ENCODE measurements at places on chromosomes 7 and 10. TPM values are rescaled to one million over a fixed set of nuclear protein-coding genes. Genes with fewer than 3 reads are reported as not detected.

Gene LHPP
- total RNA-seq = 4.4 TPM

Gene SLC16A12
- total RNA-seq = not detected

Gene OIT3
- total RNA-seq = not detected

Gene CCNJ
- total RNA-seq = 14.2 TPM

Gene PGAM2
- total RNA-seq = not detected

Gene HOXA7
- total RNA-seq = not detected

Gene ITIH5
- not detected for total RNA-seq

DNA sequence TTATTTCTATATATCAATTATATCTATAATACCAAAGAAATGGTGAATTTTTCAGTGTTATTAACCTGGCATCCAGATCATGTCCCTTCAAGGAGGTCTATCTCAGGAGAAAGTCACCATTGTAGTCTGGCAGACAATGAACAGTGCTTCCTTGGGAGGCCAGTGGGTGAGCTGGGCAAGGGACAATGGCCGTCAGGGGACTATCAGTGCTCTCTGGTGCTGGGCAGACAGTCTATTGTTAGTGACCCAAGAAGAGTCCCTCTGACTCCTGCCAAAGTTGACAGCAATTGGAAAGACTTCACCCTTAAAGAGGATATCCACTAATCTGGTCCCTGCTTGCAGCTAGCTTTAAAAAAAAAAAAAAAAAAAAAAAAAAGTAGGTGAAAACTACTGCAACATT lies 7.1 kb downstream of the JAZF1 start:
- DNase-seq = no peak

DNA sequence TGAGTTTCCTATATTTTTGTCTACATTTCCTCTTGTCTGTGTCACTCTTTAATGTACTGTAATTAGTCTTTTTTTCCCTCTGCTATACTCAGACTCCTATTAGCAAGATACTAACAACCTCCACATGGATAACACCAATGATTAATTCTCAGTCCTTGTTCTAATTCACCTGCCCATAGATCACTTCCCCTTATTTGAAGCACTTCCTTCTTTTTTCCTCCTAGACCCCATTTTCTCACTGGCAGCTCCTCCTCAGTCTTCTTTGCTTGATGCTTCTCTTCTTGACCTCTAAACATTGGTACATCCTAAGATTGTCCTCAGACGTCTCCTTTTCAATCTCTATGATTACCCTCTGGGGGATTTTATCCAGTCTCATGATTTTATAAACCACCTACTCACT lies 98.2 kb upstream of the IMMP2L start:
- DNase-seq = no peak

DNA sequence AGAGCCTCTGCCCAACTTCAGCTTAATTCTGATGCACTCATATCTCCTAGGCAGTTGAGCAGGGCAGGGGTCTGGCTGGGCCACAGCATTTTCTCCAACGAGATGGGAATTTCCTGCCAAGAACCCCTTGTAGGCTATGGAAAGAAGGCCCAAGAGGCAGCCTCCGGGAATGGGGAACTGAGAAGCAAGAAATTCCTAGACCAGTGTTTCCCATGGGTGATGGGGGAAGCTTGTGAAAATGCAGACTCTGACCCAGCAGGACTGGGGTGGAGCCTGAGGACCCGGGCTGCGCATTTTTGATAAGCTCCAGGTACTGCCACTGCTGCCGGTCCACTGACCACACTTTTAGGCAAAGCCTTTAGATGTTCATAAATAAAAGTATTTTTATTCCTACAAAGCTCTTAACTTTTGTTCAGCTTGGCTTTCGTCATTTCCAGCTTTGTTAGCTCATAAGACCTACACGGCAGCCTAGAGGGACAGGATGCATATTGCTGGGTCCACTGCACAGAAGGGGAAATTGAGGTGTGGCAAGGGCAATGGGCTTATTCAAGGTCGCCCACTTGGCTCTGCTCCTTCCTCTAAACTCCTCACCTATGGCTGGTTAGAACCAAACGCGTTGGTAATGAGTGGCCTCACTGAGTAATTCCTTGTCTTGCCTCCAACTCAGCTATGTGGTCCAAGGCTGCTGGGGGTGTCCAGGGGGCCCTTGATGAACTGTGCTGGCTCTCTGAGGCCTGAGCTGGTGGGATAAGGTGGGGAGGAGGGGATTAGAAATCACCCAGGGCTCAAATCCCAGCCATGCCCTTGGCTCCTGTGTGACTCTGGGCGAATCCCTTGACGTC lies 29.5 kb downstream of the ZCCHC24 start:
- no peak for DNase-seq

GRCh38 chr7:84913731-84914130 lies 273.1 kb downstream of the SEMA3D start:
- DNase-seq = no peak

DNA sequence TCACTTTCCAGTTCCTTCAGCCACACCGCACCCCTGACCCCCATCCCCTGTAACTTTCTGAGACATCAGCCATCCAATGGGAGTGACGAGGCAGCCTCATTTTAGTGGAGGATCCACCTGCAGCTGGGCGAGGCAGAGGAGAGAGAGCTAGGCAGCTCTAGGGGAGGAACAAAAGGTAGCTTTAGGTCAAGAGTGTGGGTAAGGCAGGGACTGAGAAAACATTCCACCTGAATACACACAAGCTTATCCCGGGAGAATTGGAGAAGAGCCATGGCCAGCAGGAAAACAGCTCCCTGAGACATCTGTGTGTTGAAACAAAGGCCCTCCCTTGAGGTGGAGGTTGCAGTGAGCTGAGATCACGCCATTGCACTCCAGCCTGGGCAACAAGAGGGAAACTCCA lies 6.7 kb upstream of the KLRG2 start:
- DNase-seq = no peak

GRCh38 chr7:22633954-22634474 lies 93.0 kb upstream of the IL6 start:
- DNase-seq = no peak

- DNase-seq = no peak
Measured at GRCh38 chr10:123573236-123574108, 92.7 kb upstream of the GPR26 start.

DNA sequence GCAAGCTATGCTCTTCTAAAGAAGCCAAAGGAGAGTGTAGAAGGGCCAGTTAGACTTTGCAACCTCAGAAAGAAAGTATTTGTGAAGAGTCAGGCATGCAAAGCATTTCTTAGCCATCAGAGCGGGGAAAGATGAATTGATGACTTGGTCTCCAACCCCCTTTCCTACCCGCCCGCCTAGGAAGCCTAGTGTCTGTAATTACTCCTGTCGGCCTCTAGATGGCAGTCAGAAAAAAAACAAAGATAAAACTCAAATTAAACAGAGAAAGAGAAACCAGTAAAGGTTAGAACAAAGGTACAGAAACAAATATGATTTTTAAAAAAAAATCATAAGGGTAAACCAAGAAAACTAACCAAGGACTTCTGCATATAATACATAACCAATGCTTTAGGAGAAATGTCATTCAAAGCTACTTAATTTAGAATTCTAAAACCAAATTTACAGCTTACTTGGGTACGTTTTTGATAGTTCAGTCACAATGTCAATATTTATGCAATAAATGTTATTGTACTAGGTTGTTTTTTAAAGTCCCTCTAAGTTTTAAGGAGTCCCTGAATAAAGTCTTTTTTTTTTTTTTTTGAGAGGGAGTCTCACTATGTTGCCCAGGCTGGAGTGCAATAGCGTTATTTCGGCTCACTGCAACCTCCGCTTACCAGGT lies 97.6 kb downstream of the LYZL1 start:
- DNase-seq = no peak

GRCh38 chr7:123410273-123410904 lies 124.0 kb downstream of the IQUB start:
- no peak for DNase-seq

DNA sequence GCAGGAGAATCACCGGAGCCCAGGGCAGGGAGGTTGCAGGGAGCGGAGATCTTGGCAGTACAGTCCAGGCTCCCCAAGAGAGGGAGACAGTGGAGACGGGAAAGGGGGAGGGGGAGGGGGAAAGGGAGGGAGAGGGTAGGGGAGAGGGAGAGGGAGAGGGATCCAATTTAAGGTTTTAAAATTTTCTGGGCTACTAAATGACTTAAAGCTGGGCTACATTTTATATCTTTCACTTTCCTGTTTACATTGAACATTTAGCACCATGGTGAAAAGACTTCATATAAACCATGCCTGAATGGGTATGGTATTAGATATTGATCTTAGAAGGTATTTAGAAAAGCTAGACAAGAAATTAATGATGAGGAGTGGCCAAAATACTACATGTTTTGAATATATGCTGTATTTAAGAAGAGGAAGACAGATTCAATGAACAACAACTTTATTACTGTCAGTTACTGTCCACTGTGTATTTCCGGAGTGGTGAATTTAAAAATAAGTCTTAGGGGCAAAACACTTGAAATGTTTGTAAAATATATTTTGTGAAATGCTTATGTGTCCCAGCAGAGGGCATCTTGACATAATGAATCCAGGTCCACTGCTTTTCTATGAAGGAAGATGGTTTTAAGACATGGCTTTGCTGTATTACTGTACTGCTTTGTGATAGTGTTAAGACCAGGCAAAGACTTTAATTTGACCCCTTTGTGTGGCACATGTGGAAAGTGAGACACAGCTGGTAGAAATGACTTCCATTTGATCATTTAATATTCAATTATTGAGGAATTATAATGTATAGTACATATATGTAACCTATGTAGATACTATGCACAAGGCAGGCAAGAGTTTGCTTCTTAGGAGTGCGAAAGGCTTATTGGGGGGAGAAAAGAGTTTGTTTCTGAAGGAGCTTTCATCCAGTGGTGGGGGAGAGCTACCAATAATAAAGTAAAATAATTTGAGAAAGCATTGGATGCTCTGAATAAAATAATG lies 52.8 kb downstream of the NRF1 start:
- DNase-seq = no peak

GRCh38 chr10:35640951-35641675 lies 983 bp downstream of the FZD8 start:
- no peak for DNase-seq

- DNase-seq = no peak
Measured at GRCh38 chr10:26555719-26556368, 117.7 kb downstream of the APBB1IP start.

DNA sequence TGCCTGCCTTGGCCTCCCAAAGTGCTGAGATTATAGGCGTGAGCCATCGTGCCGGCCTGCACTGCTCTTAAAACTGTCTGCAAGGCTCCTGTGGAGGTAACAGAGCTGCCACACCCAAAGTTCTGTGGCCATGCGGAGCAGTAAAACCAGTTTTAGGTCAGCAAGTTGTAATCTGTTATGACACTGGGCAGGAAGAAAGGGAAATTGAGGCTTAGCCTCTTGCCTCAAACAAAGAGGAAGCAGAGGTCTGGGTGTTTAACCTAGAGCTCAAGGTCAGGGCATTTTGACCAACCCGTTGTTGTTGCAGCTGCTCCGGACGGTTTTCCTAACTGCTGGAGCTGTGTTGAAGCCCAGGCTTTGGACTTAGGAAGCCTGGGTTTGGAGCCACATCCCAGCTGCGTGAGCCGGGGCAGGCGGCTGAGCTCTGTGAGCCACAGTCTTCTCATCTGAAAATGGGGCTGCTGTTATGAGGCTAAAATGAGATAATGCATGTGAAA lies 7.4 kb upstream of the RRP12 start:
- no peak for DNase-seq

- DNase-seq = no peak
Measured at GRCh38 chr7:112790586-112791003, 402 bp upstream of the TMEM168 start.

- DNase-seq = no peak
Measured at GRCh38 chr10:115052226-115052625, 40.9 kb upstream of the ATRNL1 start.

- DNase-seq = no peak
Measured at GRCh38 chr7:81662531-81662930, 107.3 kb downstream of the HGF start.

- DNase-seq = no peak
Measured at GRCh38 chr7:46738796-46739195, 817.7 kb upstream of the IGFBP3 start.

DNA sequence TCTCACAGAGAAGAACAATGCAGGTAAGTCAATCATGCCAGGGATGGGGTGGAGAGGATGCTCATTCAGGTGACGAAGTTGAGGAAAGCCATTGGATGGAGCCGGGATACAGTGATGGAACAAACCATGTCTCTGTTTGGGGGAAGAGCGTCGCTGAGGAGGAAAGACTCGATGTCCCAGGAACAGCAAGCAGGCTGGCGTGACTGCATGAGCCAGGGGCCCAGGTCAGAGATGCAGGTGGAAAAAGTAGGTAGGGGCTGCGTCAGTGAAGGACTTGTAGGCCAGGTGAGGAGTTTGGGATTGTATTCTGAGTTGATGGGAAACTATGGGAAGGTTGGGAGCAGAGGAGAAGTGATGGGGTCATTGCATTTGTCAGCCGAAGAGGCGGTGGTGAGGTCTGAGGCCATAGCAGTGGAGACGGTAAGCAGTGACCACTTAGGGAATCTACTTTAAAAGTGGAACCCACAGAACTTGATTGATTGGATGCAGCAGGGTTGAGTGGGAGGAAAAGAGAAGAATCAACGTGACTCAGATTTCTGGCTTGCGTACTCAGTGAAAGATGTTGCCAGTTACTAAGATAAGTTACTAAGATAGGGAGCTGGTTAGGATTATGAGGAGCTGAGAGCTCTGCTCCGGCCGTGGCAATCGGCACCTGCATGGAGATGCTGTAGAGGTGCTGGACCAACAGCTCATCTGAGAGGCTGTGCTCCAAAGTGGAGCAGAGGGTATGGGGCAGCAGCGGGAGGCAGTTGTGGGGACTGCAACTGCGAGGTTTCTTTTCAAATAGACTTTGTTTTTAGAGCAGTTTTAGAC lies 12.5 kb upstream of the IL2RA start:
- DNase-seq = no peak

DNA sequence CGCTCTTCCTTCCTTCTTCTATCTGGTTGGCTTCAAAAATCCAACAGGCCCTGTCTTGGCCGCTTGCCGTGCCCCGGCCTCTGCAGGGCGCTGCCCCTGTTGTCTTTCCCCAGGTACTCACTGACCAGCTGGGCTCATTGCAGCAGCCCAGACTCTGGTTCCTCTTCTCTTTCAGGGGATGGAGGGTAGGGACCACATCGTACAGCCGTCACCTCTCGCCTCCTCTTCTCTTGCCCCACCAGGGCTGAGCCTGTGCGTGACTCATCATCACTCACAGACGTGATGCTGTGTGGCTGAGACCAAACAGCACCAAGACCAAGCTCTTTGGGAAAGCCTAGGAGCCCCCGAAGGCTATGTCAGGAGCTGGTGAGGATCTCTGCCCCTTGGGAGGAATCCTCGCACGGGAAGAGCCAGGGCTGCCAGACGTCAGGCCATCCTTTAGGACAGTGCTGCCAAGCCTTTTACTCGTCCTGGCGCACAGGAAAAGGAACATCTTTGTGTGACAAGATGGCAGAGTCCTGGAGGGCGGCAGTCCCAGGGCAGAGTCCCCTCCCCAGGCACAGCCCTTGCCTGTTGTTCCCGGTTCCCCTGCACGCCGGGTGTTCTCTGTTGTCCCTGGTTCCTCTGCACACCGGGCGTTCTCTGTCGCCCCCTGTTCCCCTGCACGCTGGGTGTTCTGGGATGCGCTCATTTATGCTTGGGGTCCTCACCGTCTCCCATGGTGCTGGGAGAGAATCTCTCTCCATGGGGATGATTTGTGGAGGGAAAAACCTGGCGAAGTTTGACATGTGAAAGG lies 188.5 kb upstream of the SHH start:
- DNase-seq = peak; percentile 42

- DNase-seq = no peak
Measured at GRCh38 chr10:20714979-20715378, 182.1 kb downstream of the NEBL start.
